ENCODE measurements at places on chromosomes 6 and 20.

GRCh38 chr6:4858194-4859015, 82.2 kb downstream of the CDYL start:
- DNase-seq: no peak

- DNase-seq: no peak
Measured at GRCh38 chr20:57409672-57410397, 18.6 kb downstream of the RBM38 start.

DNA sequence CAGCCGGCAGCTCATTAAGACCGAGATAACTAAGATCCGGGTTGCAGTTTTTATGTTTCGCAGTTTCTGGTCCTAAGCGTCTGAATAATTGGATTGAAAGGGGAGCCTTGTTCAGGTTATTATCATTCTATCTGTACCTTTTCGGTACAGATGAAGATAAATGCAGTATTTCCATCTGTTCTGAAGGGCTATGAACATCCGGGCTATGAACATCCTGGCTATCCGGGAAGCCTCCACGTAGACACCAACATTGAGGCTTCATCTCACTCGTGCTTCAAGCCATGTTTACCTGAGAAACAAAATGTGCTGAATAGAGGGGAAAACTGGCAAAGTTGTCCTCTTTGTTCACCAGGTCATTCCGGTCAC, 399 bp upstream of the REPS1 start:
- no peak for DNase-seq

GRCh38 chr6:162337412-162337811, 390.2 kb downstream of the PRKN start:
- DNase-seq: no peak

DNA sequence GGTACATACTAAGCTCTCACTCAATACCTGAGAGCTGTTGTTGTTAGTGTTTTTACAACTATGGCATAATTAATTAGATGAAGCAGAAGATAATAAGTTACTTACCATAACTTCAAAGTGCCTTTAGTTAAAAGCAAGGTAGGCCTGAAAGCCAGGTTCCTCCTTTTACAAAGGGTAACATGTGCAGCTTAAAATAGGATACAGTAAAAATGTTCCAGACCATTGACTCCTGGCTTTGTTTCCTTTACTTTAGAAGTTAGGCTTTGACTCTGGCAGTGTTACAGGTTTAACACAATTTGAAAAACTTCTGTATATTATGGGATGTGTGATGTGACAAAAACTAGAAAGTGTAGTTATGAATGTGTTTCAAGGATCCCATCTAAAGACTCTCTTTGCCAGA, 522.5 kb downstream of the EPM2A start:
- no peak for DNase-seq

DNA sequence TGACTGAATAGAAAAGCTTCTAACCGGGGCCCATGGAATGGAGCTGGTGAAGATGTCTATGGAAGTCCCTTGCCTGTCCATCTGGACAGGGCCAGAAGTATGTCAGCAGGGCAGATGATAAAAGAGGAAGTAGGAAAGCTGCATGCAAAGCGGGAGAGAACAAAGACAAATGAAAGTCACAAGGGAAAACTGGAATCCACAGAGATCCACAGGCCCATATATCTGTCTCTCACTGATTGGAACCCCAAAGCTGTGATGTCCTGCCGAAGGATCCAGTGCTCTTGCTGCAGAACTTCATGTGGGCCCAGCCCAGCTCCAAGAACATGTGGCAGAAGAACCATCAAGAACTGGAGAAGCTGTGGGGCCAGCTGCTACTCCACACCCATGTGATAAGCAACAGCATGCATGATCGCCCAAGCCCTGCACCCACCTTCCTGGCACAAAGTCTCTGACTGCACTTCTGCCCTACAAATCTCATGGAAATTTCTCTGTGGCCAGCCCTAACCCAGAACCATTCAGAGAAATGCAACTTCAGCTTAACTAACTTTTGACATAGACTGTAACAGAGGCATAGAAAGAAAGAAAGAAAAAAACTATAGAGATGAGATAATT, 716.0 kb downstream of the KIF16B start:
- DNase-seq: no peak

- DNase-seq: no peak
Measured at GRCh38 chr20:42483730-42484303, 705.9 kb downstream of the PTPRT start.

GRCh38 chr6:56372406-56372995, 125.1 kb upstream of the COL21A1 start:
- no peak for DNase-seq

- no peak for DNase-seq
Measured at GRCh38 chr20:15076785-15077184, 739.4 kb upstream of the FLRT3 start.

DNA sequence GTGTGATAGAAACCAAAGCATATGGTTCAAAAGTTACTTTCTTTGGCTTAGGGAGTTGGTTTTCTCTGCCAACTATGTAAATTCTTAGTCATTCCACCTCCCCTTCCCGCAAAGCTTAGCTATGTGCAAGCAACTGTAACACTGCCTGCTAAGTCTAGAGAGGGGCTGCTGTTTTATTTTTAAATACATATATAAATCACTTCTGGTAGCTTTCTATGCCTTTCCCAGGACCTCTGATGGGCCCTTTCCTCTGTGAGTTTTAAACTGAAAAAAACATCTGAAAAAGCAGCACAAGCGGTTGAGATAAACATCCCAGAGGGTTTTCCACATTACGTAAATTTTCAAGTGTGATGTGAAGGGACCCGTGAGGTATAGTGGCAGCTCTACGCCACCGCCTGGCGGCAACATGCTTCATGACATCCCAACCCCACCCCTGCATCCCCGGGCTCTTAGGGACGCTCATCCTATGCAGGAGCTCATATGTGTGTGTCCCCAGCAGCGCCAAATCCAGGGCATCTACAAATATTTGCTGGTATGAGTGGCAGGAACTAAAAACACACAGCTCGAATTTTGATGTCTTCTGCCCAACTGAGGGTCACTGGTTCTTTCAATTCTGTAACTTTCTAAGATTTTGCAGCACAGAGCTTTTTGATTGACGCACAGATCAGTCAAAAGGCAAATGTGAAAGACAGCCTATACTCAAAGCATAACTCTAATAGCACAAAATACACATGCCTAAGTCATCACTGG, 12.7 kb downstream of the SAYSD1 start:
- no peak for DNase-seq

DNA sequence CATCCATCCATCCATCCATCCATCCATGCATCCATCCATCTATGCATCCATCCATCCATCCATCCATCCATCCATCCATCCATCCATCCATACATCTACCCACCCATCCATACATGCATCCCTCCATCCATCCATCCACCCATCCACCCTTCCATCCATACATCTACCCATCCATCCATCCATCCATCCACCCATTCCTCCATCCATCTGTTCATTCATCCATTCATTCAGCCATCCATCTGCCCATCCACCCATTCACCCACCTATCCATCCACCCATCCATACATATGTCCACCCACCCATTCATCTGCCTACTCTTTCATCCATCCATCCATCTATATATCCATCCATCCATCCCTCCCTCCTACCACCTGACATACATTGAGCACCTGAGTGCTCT, 70.7 kb upstream of the NNAT start:
- no peak for DNase-seq

GRCh38 chr6:161303628-161304340, 29.9 kb upstream of the AGPAT4 start:
- no peak for DNase-seq

DNA sequence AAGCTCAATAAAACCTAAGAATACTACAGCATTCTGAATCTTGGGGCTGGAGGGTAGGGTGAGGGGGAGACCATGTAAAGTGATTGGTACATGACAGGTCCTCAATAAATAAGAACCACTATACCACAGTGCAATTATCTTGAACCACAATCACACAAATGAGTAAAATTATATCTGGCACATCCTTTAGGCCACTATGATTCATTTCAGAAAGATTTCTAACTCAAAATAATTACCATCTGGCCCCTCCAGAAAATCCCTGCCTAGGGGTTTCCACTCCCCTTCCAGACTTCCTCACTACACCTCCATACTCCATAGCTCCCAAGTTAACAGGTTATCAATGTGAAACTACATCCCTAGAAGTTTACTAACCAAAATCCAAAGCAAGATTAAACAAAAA, 19.7 kb downstream of the AKIRIN2 start:
- no peak for DNase-seq

GRCh38 chr20:37734228-37734985, 40.6 kb downstream of the CTNNBL1 start:
- DNase-seq: no peak

DNA sequence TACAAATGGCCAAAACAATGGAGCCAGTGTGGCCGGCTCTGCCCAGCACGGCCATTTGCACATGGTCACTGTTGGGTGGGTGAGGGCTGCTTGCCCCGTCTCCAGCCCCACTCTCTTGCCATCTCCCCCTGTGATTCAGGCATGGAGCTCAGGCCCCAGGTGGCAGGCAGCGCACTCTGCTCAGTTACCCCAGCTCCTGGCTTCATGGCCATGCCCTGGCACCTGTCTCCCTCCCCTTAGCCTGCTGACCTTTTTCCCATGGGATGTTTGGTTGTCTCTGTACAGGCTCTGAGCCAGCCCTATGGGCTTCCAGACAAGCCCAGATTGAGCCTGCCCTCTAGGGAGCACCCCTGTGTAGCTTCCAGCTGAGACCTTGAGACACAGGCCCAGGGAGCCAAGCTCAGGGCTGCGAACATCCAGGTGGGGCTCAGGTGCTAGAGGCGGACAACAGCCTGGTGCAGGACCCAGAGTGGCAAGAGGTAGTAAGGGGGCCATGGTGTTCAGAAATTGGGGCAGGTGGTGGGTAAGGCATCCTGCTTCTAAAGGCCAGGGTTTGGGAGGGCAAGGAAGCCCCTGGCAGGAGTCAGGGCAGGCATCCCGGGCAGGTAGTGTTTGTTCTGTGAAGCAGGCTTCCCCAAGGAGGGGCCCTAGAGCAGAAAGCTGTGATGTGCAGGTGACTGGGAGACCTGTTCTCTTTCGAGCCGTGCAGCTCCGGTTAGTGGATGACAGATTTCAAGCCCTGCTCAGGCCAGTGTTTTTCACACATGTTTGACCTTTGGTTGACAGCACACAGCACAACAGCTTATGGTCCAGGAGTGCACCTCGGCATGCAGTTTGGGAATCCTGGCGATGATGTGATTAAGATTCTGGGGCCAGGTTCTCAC, 17.7 kb downstream of the SYNJ2 start:
- no peak for DNase-seq

GRCh38 chr6:13302751-13303667, 25.3 kb downstream of the TBC1D7 start:
- no peak for DNase-seq

DNA sequence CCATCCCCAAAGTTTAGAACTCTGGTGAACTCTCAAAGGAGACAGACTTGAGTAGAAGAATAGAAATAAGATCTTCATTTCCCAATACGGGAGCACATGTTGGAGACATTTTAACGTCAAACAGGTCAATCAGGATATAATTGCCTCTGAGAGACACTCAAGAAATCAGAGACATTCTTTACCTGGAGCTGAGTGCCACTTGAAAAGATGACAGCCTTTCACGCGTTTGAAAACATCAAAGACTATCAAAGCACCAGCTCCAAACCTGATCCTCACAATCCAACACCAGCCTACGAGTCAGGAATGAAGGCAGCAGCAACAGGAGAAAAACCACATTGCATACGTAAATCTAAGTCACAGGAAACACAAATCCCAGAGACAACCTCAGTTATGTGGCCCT, 571.5 kb upstream of the CDH4 start:
- no peak for DNase-seq

DNA sequence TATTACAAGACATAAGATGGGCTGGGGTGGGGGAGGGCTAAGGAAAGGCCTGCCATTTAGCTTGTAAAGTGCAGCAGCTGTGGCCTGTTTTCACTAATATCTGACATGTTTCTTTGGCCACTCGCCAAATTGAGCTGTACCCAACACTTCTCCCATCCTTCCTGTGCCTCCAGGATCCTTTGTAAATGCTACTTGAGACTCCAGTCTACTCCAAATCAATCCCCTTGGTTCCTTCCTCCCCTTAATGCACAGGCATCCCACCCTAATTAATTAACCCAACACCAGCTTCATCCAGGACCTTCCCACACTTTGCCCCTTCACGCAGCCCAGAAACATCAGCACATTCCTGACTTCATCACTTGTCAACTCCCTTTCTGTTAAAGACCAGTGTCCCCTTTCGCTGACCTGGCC, 55.0 kb upstream of the TCF21 start:
- DNase-seq: no peak

DNA sequence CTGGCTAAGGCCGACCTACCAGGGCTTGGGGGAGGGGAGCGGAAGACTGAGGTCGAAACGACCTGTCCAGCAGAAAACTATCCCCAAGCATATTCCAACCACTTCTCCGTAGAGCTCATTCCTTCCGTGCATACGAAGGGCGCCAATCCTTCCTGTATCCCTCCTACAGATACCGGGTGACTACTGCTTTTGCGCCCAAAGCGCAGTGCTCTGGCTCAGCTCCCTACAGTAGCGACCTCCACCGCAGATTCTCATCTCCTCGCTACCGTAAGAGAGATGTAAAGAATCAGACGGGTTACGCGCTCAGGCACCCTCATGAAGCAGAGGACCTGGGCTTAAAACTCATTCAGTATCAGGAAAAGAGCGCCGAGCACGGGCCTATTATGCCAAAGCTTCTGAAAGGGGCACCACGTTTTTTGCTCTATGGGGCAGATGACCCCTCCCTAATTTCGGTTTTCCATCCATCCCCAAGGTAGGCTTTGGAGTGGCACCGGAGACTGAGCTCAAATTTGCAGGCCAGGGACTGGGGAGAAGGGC, 563 bp upstream of the NNAT start:
- no peak for DNase-seq

GRCh38 chr20:31603822-31604566, 1.1 kb upstream of the ID1 start:
- peak; percentile 54 for DNase-seq

- no peak for DNase-seq
Measured at GRCh38 chr6:36793913-36794712, 45.1 kb downstream of the CPNE5 start.

DNA sequence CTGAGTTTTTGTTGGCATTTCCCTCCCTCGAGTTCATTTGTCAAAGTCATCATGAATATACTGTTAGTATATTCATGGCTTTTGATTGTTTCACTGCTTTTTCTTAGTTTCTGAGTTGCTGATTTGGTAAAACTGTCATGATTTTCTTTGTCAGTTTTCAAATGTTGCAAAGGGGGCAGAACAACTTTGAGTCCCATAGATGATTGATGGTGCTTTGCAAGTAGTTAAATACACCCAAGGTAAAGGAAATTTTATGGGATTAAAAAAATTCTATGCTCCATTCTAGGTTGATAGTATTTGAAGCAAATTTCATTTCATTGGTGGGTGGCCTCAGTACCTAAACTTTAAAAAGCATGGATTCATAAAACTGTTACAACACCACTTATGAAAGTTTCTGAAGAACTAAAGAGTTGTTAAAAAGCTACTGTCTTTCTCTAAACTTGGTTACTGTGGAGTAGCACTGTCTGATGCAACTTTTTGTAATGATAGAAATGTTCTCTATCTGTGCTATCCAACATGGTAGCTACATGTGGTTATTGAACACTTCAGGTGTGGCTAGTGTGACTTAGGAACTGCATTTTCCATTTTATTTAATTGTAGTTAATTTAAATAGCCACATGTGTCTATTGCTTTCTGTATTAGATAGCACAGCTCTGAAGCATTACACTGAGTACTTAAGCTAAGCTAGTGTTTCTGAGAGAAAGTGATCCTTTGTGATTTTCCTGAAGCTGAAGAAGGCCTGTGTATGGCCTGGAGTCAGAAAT, 153.6 kb downstream of the ZFAND3 start:
- DNase-seq: no peak

GRCh38 chr6:143176090-143177021, 115.7 kb downstream of the AIG1 start:
- DNase-seq: no peak
